ENCODE measurements at places on chromosomes 11 and 22.

DNA sequence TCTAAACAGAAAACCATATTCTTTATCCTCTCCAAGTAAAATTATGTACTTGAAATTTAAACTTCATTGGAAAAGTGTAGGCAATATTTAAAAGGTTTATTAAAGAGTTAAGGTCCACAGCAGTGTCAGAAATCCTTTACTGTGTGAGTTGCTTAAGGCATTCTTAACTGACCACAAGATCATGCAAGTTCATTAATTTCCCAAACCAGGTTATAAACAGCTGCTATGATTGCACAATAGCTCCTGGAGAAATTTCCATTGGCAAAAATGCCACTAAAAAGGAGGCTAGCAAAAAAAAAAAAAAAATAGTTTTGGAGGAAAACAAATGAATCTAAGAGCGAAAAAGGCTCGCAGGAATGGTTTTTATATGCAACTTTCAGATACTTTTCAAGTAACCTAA, 106.2 kb downstream of the ETS1 start:
- no peak for DNase-seq

- no peak for DNase-seq
These were observed 87.0 kb upstream of the AMOTL1 start for GRCh38 chr11:94681140-94681539.

- no peak for DNase-seq
These were observed 156.2 kb downstream of the MAML2 start for GRCh38 chr11:96186806-96187205.

DNA sequence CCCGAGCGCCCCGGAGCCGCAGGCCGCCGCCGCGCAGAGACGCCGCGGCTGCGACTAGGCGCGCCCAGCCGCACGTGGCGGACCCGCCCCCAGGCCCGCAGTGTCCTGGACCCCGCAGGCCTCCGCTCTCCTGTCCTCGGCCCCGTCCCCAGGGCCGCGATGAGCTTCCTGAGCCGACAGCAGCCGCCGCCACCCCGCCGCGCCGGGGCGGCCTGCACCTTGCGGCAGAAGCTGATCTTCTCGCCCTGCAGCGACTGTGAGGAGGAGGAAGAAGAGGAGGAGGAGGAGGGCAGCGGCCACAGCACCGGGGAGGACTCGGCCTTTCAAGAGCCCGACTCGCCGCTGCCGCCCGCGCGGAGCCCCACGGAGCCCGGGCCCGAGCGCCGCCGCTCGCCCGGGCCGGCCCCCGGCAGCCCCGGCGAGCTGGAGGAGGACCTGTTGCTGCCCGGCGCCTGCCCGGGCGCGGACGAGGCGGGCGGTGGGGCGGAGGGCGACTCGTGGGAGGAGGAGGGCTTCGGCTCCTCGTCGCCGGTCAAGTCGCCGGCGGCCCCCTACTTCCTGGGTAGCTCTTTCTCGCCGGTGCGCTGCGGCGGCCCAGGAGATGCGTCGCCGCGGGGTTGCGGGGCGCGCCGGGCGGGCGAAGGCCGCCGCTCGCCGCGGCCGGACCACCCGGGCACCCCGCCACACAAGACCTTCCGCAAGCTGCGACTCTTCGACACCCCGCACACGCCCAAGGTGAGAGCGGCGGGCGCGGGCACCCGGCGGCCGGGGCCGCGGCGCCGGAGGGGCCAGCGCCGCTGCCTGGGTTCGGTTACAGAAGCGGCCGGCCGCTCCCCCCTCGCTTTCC, 528 bp downstream of the WEE1 start:
- no peak for DNase-seq

All from activated CD4-positive, alpha-beta T cell treated with anti-CD3 and anti-CD28 coated beads, Interleukin-2, amount 50 U/mL, for 1 hour (primary cell).